ENCODE measurements at places on chromosomes 6 and 20.
A peak's percentile ranks its signal among the peaks of the same experiment; 100 is the strongest.

DNA sequence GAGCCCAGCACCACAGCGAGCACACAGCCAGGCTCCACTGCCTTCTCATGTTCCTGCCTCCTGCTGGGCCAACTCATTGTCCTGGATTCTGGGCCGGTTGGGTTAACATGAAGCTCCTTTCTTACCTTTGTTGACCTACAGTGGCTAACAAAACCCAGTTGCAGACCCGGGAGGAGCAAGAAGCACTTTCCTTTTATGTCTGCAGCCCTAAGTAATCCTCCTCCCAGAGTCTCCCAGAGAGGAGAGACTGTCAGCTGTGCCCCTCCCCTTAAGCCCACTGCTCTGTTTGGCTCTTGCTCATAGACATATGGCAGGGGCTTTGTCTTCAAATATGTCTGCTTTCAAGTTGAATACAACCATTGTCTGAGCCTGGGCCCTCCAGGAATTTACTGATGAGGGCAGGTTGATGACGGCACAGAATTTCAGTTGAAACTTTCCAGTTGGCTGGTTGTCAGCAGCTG lies 55.2 kb downstream of the PSMB1 start:
- DNase-seq: no peak

DNA sequence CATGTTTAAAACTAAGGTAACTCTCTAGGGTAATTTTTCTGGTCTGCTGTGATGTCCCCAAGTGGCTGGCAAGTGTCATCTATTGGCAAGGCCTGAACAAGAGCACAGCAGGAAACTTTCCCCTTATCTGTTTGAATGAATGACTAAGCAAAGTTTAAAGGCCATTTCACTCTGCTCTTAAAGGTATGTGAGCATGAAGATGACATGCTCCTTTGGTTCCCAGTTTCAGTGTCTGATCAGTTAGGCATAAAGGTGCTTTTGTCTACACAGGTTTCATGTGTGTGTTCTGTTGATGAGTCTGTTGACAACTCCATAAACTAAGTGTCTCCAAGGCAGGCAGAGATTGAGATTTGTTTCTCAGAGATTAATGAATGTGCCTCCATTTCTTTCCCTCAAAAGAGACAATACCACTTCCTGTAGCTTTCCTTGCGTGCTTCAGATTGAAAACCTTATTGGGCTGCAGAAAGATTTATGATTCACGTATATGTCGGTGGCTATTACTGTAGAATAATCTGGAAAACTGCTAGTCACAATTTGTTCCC lies 83.9 kb downstream of the MAP3K7 start:
- no peak for DNase-seq

DNA sequence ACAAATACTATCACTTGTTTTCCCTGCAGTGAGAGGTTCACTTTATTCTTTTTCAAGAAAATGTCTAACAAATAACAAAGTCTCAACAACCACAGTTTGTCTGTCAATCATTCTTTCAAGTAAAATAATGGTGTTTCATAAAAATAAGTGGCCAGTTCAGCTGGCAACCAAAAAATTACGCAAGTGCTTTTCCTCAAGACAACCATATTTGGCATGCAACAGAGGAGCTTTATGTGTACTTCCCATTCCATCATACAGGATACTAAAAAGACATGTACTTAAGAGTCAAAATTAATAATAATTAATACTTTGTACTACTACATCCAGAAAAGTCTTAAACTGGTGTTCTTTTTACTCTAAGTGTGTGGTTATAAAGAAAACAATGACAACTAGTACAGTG lies 34.6 kb downstream of the ATG5 start:
- DNase-seq: no peak

GRCh38 chr6:1657116-1657770 lies 47.5 kb downstream of the FOXC1 start:
- no peak for DNase-seq

GRCh38 chr6:36227379-36228228 lies 31.1 kb downstream of the BRPF3 start:
- no peak for DNase-seq

DNA sequence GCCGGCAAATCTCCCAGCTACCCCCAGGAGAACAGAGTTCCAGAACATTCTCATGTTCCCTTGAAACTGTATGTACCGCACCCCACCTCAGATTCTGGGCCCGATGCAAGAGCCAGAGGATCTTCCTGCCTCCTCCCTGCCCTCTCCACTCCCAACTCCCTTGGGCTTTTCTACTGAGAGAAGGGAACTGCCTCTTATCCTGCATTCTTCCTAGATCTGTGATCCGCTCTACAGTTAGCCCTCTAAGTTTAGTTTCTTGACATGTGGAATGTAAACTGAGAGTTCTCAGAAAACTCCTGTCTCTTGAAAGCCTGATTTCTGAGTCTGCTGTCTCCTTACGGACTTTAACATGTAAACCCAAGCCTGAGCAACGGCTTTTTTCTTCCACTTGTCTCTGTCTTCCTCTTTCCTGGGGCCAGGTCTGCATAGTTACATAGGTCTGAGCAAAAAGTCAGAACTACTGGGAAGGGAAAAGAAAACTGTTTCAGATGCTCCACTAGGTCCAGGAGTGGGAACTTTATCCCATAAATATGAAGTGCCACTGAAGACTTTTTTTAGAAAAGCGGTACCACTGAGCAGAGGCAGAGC lies 86.5 kb upstream of the TNFAIP3 start:
- no peak for DNase-seq

- DNase-seq: no peak
Observed at GRCh38 chr6:128379577-128379976, 140.8 kb downstream of the PTPRK start.

GRCh38 chr6:17688481-17688880 lies 18.2 kb downstream of the NUP153 start:
- no peak for DNase-seq

DNA sequence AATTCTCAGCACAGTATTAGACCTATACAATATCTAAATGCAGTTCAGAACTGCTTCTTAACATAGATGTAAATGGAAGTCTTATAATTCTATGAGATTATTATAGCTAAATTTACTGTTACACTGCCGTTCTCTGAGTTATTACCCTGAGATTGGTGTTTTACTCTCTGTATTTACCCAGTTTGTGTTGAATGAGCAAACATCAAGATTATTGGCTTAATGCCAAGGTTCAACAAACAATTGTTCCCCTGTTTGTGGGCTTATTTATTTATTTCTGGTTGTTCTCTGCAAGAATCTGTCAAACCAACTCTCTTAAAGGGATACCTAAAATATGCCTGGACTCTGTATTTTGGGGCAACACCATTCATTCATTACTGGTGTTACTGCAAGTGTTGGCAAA lies 5.2 kb upstream of the STMND1 start:
- DNase-seq: no peak

GRCh38 chr6:148389917-148390316 lies 47.3 kb downstream of the SASH1 start:
- DNase-seq: no peak

DNA sequence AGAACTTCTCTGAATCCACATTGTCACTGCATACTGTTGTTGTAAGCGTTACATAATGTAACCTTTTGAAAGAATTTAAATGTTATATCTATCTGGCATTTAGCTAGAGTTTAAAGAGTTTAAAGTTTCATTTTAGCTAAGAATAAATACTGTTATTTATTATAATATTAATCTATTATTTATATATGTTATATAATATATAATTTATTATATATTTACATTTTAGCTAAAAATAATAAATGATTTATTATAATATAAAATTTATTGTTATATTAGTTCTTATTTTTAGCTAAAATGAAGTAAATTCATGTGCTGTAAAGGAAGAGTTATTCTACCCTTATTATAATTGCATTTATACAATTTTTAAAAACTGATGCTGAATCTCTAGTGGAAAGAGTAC lies 255.4 kb upstream of the QKI start:
- DNase-seq: no peak

GRCh38 chr6:91653895-91654294 lies 1067.0 kb upstream of the MAP3K7 start:
- DNase-seq: no peak

GRCh38 chr20:31638816-31639215 lies 1.1 kb downstream of the COX4I2 start:
- no peak for DNase-seq

- no peak for DNase-seq
Observed at GRCh38 chr6:391559-392440, at the start of gene IRF4. TSS of gene IRF4 (plus strand) at chr6:391752. CDS start at chr6:393153, 1,401 bp downstream.

GRCh38 chr6:35272005-35272404 lies 12.5 kb downstream of the ZNF76 start:
- DNase-seq: no peak

GRCh38 chr20:32789896-32790750 lies 27.9 kb downstream of the DNMT3B start:
- peak; percentile 69 for DNase-seq

DNA sequence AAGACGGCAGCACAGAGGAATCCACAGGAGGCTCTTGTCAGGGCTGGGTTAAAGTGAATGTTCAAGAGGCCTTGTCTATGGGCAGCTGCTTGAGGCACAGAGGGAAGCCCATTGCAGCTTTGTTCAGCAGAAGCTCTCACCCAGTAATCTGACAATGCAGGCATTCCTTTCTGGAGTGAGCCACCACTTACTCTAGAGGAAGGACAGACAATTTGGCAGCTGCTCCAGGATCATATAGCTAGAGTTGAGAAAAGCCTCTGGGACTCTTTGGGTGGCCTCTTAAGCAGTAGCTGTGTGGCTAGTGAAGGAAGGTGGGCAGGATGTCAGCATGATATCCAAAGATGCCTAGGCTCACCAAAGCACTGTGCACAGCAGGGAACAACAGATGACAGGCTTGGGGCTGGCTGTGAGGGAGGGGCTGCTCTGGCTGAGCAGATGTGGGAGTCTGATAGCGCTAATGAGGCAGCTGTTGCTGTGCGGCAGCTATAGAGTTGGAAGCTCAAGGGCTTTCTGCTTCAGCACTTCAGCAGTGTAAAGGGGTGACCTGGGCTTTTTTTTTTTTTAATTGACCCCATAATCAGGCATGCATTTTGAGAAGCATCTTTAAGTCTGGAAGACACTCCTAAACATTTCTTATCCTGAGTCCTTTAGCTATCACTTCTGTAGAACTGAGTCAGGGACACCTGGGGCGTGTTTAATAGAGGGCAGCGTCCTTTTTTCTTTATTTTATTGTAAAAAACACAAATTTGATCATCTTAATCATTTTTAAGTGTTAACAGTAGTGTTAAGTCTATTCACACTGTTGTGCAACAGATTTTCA lies 27.2 kb downstream of the CMTR1 start:
- DNase-seq: no peak

DNA sequence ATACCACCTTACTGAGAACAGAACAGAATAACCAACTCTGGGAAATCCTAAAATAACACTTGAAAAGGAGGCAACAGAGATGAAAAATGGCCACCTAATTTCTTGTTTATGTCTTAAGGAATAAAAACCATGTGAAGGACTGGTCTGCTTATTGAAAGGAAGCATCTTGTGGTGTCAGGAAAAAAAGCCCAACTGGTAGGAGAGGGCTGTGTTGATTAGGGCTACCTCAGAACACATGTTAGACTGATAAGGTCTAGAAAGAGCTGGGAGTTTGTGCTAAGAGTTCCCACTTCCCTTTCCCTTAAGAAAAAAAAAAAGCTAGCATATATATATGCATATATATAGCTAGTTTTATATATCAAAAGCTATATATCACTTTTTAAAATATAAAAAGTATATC lies 425.3 kb upstream of the BTBD3 start:
- DNase-seq: no peak

DNA sequence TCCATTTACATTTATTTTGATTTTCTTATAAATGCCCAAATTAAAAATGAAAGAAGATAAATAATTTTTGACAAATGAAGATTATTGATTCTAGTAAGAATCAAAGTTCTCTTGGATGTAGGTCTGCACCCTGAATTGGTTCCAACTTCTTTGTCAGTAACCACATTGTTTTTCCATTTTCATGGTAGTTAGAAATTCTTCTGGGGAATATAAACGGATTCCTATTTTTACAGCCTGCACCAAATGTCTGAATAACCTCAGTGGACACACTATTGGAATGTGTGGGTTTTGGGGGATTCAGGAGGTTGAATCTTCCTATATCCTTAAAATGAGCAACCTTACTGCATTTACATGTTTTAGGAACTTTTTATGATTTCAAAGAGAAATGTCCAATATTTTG lies 1085.3 kb upstream of the MAP3K7 start:
- no peak for DNase-seq

GRCh38 chr20:942611-943010 lies 26.5 kb upstream of the ANGPT4 start:
- no peak for DNase-seq

- DNase-seq: peak; percentile 33
Observed at GRCh38 chr20:362271-363254, 15.7 kb downstream of the NRSN2 start.

- DNase-seq: peak; percentile 43
Observed at GRCh38 chr20:57594092-57594951, 25.9 kb downstream of the ZBP1 start.

- DNase-seq: no peak
Observed at GRCh38 chr20:34570859-34571306, 12.4 kb downstream of the MAP1LC3A start.

GRCh38 chr6:107386340-107386739 lies 73.0 kb downstream of the PDSS2 start:
- DNase-seq: no peak

DNA sequence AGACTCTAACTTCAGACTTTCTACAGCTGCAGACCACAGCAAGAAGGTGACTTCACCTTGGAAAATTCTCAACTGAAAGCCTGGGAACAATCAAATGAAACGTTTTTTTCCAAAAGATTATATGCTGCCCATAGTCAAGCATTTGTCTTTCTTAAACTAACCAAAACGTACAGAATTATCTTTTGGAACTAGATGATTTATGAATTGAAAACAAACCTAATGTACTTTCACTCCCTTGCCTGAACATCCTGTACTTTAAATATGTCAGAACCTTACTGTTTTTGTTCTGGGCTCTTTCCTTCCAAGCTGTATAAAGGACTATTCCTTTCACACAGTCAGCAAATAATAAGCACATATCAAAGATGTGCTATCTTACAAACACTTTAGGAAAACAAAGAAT lies 62.4 kb upstream of the TNFAIP3 start:
- DNase-seq: no peak

DNA sequence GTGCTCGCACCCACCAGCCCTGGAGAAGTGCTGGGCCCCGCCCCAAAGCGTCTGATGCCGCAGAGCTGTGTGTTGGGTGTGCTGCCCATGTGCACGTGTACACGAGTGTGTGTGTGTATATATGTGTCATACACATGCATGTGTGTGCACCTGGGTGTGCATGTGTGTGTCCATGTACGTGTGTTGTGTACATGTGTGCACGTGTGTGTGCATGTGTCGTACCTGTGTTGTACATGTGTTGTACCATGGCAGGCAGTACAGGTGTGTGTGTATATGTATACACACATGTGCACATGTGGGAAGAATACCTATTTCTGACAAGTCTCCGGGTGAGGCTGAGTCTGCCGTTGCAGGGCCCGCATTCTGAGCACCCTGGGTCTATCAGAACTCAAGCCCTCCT lies 6.2 kb upstream of the MRGBP start:
- DNase-seq: no peak
